ENCODE measurements at places on chromosomes 1 and 21.

DNA sequence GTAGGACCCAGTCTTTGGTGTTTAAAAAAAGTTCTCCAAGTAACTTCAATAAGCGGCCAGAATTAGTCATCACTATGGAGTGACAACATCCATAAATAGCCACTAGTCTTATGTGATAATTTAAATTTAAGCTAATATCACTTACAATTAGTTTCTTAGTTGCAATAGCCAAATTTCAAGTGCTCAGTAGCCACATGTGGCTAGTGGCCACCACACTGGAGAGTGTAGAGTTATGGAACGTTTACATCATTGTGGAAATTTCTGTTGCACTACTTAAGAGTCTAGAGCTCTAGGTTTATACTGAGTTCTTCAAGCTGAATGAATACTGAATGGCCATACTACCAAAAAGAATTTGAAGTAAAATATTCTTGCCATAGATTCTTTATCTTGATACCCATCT is 121.1 kb downstream of the RUNX1 start:
- DNase-seq = no peak

GRCh38 chr21:37146320-37147235 is 73.5 kb downstream of the TTC3 start:
- no peak for DNase-seq

GRCh38 chr1:114063544-114063943 is 84.3 kb downstream of the OLFML3 start:
- DNase-seq = no peak

GRCh38 chr1:87017998-87018672 is 103.7 kb downstream of the HS2ST1 start:
- peak; percentile 70 for DNase-seq

DNA sequence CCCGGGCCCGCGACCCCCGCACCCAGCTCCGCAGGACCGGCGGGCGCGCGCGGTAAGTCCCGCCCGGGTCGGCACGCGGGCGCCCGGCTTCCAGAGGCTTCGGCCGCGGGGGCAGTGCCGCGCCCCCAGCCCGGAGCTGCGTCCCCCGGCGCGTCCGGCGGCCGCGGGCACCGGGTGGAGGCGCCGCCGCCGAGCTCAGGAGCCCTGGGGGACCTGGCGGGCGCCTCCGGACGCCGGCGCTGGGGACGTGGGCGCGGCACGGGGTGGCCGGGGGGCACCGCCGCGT is 227 bp downstream of the NBL1 start:
- peak; percentile 67 for DNase-seq

- DNase-seq = peak; percentile 56
Measured at GRCh38 chr21:43719748-43720538, 1.0 kb downstream of the PDXK start.

DNA sequence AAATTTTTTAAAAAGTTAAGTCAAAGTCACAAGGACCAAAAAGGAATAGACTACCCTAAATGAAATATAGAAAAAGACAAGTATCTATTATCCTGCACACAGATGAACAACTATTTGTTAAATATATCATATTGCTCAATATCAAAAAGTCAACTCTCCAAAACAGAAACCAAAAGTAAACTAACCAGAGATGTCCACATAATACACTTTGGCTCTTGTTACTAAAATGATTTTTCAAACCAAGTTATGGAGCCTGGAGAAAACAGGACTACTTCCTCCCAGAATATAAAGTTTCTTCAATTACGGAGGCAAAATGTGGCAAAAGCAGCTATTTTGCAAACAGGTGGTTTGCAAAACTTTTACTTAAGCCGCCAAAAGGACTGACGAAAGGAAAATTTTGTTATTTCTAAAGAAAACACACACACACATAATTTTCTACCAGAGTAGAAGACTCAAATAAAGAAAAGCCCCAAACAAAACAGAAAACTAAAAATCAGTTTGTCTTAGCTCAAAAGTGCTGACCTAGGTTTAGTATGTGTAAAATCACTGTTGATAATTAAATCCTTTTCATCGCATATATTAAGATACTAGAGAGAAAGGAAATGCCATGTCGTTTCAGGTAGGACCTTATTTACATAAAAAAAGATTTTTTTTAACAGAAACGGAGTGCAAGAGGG is 1.1 kb downstream of the DPYD start:
- peak; percentile 49 for DNase-seq

DNA sequence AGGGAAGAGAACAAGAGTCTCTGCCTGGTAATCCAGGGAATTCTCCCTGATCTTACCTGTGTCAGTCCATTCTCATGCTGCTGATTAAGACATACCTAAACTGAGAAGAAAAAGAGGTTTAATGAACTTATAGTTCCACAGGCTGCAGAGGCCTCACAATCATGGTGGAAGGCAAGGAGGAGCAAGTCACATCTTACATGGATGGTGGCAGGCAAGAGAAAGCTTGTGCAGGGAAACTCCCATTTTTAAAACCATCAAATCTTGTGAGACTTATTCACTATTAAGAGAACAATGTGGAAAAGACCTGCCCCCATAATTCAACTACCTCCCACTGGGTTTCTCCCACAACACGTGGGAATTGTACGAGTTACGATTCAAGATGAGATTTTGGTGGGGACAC is 34.2 kb upstream of the LRRC8B start:
- no peak for DNase-seq

GRCh38 chr1:244368279-244368678 is 83.4 kb downstream of the ADSS2 start:
- DNase-seq = no peak
